ENCODE measurements at places on chromosomes 4 and X.

DNA sequence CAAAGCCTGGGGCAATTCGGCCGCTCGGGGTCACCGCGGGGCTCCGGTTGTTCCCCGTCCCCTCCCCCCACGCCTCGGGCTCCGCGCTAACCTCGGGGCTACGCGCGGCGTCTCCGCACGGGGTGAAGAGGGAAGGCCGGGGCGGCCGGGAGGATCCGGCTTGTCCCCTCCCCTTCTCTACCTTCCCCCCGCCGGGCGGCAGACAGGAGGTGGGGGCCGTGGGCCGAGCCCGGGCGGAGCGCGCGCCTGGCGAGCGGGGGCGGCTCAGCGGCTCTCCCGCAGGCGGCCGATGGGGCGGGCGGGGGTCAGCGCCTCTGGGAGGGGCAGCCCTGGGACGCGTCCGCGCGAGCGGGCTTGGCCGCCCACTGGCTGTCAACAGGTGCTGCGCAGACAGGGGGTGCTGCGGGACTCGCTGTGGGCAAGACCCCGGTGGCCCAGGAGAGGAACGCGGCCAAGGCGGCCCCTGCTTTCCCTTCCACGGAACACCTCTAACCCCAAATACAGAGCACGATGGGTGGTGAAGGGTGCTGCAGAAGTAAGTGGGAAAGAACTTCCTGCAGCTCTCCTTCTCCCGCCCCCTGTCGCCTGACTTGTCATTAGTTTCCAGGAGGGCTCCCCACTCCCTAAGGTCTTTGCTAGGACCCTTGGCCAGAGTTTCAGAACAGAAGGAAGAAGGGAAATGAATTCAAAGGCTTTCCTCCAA is at the start of gene PDGFC:
PDGFC (minus strand) TSS at position 124 of the 703 bp plus-strand sequence. CDS start 896 bp downstream, outside the sequence.
- DNase-seq, result peak; percentile 91

DNA sequence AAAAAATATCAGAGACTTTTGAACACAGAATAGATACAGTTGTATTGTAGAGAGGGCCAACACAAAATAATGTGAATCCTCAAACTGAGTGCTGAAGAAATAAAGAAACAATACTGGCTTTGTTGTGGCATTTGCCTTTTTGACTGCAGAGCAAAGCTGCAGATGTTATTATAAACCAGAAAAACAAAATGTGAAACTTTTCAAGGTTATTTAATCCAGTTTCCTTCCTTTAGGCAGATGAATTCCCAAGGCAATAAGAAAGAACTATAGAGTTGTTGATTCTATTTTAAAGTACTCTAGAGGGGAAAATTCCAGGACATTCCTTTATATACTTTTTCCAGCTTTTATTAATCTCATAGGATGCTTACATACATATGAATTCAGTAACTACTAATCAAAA is 186.8 kb downstream of the NDST4 start:
- no peak for DNase-seq

- peak; percentile 52 for DNase-seq
These were observed 330.9 kb downstream of the BCOR start for GRCh38 chrX:39766855-39767254.

DNA sequence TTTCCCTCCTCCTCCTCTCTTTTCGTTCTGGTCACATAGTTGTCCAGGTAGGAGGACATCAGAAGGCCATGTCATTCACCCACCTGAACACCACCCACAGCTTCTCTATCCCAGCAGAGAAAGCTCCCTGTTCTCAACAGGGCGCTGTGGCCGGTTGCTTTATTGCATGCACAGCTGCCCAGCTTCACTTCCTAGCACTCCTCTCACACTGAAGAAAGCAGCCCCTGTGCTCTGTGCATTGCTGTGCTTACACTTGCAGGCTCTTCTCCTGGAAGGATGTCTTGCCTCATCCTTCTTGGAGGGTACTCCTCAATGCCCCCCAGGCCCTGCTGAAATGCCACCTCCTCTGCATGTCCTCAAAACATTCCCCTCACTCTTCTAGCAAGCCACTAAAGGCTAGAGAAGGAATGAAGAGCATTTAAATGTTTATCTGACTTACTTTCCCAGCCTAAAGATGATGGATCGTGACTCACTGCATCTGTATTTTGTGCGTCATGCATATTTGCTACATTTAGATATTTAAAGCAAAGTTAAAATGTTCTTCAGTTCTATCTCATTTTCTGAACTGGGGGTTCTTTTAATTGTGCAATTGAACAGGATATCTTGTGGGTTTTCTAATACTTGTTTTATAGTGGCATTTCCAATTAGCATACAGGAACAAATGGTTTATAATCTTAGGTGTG is 186.4 kb upstream of the PUDP start:
- no peak for DNase-seq

- DNase-seq, result no peak
These were observed 228.2 kb downstream of the FBXW7 start for GRCh38 chr4:152307669-152308068.

- no peak for DNase-seq
These were observed 18.4 kb downstream of the LRPAP1 start for GRCh38 chr4:3513807-3514206.

All from sigmoid colon (tissue), 7 donors.